ENCODE measurements at places on chromosomes 5 and 9.

DNA sequence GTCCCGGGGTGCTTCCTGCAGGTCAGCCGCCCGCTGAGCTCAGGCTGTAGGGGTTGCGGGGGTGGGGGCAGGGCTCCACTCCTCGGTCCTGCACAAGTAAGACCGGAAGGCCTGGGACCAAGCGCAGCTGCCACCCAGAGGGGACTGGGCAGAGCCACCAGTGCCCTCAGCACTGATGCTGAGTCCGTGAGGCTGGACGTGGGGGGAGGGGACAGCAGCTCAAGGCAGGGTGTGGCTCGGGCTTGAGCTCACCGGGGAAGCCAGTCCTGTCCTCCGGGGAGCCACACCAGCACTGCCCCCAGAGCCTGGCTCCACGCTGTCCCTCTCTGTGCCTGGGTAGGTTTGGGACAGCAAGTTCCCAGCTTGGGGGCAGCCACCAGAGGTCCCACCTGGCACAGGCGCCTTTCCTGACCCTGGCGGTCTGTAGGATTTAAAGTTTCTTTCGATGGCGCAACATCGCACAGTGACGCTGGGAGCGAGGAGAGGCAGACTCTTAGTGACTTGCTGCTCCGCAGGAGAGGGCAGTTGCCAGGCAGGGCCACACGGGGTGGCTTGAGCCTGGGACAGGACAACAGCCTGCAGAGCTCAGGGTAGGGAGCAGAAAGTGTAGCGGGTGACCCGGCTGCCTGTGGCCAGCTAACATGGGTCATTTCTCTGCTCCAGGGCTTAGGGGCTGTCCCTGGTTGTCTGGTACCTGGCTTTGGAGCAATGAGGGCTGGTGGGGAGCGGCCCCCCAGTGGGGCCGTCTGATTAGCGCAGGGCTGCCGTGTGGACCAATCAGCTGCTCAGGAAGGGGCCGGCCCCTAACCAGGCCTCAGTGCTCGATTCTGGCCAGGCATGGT, 5.7 kb downstream of the LCN1 start:
- no peak for DNase-seq

DNA sequence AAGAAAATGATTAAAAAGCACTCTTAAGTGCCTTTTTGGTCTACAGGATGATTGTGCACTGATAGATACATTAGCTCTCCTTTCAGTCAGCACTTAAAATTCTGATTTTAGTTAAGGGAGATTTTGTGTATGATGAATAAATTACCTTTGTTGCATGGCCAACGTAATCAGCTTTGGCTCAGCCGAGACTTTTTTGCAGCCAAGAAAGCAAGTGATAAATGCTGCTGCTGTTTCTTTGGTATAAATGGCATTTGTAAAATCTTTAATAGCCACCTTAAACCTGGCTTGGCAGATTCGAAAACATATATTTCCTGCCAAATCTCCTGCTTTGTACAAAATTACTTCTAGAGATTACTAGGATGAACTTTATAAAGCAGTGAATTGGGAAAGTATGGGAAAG, 147.7 kb downstream of the DCP2 start:
- DNase-seq = no peak

DNA sequence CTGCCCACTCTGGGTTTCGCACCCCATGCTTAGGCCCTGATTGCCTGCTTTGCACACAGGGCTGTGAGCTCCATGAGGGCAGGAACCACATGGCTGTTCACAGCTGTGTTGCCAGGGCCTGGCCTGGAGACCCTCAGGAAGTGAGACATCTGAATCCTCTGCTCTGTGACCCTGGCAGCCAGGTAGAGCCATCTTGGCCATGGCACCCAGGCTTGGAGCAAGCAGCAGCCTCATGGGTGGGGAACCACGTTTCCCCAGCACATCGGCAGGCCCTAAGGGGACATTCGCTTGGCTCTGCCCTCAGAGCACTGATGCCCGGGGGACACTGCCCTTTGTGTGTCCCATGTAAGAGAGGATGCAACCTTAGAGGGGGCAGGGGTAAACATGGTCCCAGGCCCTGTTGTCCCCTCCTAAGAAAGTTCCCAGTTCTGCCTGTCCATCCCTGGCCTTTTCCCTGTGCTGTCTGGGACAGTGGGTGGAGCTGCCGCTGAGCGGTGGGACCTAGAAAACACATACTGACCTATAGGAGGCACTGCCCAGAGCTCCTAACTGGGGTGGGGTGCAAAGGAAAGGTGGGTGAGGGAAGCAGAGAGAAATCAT, 144.1 kb upstream of the IER5L start:
- DNase-seq = no peak

- no peak for DNase-seq
Measured at GRCh38 chr5:167233507-167234220, 1057.8 kb upstream of the WWC1 start.

DNA sequence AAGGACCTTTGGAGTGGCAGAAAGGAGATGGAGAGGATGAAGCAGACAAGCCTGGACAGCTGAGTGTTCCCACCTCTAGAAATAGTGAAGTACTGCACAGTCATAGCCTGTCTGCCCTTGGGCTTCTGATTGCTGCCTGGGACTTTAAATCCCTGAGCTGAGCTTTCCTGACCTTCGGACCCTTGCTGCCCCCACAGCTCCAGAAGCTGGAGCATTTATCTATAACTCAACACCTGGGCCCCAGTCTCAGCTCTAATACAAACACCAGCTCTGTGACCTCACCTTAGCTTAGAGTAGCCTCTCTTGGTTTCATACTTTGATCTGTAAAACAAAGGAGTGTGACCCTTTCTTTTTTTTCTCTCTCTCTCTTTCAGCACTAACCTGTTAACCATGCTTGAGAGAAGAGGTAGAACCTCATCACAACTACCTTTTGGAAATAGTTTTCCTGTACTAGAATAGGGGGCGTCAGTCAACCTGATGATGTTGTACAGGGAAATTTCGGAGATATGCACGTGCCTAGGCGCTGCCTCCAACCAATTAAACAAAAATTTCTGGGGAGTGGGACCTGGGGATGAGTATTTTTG, 25.4 kb upstream of the ELL2 start:
- no peak for DNase-seq

DNA sequence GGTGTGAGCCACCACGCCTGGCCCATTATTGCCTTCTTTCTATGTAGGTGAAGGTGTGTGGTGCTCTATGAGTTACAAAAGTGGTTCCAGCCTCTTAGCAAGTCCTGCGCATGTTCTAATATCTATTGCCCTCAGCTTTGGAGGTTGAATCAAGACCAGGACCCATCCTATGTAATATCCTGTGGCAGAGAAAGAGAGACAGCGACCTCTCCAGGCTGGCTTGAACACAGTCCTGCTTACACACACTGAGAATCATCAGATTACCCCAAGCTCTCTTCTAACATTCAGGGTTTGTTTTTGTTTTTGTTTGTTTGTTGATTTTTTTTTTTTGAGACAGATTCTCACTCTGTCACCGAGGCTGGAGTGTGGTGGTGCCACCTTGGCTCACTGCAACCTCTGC, 94.7 kb upstream of the OSMR start:
- no peak for DNase-seq

GRCh38 chr5:31587546-31587945, 51.4 kb upstream of the PDZD2 start:
- DNase-seq = no peak

GRCh38 chr5:1751864-1752822, 47.5 kb downstream of the MRPL36 start:
- no peak for DNase-seq

GRCh38 chr5:16995372-16995771, 59.3 kb upstream of the MYO10 start:
- no peak for DNase-seq

- DNase-seq = no peak
Measured at GRCh38 chr5:68137511-68138140, 77.9 kb upstream of the PIK3R1 start.

DNA sequence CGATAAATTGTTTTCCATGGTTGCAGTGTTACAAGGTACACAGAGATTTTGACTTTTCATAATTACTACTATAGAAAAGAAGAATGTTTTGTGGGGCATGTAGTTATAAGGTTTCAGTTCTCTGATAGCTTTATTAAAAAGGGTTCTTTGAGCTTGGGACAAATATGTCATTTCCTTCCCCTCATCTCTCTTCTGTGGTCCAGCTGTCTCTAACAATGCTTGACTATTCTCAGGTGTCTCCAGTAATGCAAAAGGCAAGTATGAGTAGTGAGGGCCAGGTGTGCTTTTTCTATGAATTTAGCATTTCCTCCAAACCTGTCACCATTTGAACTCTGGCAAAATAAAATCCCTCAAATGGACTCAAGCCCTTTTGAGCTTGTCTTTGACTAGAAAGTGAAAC, 84.3 kb downstream of the SLF1 start:
- DNase-seq = no peak

GRCh38 chr9:73039271-73040263, 86.7 kb upstream of the ALDH1A1 start:
- no peak for DNase-seq

DNA sequence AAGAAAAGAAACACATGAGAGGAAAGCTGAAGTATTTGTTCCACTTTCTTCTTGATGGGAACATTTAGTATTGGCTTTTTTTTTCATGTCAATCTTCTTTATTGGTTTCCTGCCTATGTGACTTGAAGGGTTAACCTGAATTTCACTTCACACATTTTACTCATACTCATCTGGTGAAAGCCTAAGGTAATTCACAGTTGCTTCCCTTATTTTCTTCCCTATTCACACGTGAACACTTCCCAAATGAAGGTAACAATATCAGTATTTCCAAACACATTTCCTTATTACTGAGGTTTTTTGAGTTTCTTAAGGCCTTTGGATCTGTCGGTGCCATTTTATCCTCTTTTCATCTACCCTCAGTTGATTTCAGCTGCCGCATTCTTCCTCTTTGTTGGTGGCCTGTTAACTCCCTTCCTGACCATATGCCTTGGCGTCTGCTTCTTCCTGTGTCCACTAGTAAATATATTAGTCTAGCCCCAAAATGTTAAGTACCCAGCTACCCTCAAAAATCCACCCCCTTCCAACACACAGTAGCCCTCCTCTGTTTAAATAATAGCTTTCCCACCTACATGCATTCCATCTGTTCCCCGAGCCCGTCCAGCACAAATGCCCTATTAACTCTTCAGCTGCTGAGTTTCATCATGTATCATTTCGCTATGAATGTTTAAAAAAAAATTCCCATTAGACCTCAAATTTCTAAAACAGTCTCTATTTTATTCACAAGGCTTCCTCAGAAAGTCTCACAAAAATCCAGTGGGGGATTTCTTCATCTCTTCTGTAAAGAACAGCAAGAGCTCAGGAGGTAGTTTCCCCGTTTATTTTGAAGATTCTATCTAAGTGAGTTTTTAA, 97.3 kb downstream of the USP20 start:
- no peak for DNase-seq

GRCh38 chr9:134620751-134621557, 20.6 kb upstream of the COL5A1 start:
- DNase-seq = no peak

GRCh38 chr5:107476783-107477182, 194.0 kb downstream of the EFNA5 start:
- DNase-seq = no peak

GRCh38 chr5:29296548-29296947, 1896.9 kb upstream of the CDH6 start:
- no peak for DNase-seq

- DNase-seq = no peak
Measured at GRCh38 chr9:23822261-23823169, 3.5 kb downstream of the ELAVL2 start.

DNA sequence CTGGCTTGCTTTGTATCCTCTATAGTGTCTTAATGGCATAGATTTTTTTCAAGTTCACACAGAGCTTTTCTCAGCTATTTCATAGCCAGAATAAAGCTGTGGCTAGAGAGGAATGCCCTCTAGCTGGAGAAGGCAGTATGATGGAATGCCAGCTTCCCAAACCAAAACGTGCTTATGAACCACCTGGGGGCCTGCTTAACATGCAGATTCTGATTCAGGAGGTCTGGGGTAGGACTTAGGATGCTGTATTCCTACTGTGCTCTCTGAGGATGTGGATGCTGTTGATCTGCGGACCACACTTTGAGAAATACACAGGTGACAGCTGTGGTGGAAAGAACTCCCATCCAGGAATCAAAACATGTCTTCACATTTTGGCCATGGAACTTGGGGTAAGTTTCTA, 49.9 kb upstream of the DPYSL3 start:
- DNase-seq = no peak

DNA sequence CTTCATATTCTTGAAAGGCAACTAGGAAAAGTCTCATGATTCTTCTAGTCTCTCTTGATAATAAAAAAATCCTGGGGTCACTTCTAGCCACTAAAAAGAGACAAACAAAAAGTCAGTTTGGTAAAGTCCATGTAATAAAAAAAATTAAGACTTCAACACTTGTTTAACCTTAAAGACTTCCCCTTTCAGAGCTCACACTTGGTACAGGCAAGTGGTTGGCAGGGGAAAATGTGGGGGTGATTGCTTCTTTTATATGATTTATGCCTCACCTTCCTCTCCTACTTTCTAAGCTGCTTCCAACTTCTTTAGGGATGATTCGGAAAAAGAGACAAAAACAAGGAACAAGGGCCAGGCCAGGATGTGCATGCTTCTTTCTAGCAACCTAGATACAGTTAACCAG, 5.1 kb upstream of the ERCC6L2 start:
- DNase-seq = no peak

DNA sequence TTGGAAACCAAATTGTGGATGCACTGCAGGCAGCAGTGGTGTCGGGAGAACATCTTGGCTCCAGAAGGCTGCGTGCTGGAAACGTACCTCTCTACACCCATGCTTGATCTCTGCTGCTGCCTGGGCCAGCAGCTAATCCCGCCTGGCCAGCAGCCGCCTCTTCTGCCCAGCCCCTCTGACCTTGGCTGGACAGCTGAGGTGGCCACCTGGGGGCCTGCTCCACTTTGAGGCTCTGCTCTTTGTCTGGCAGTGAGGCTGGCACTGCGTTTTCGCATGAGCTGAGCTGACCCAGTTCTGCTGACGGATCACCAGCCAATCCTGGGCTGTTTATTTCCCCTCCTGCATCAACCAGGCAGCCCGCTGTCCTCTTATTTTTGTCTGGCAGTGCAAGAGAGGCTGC, 154.9 kb downstream of the TENT4A start:
- no peak for DNase-seq

- DNase-seq = no peak
Measured at GRCh38 chr5:57817001-57817453, 334.4 kb upstream of the ACTBL2 start.

DNA sequence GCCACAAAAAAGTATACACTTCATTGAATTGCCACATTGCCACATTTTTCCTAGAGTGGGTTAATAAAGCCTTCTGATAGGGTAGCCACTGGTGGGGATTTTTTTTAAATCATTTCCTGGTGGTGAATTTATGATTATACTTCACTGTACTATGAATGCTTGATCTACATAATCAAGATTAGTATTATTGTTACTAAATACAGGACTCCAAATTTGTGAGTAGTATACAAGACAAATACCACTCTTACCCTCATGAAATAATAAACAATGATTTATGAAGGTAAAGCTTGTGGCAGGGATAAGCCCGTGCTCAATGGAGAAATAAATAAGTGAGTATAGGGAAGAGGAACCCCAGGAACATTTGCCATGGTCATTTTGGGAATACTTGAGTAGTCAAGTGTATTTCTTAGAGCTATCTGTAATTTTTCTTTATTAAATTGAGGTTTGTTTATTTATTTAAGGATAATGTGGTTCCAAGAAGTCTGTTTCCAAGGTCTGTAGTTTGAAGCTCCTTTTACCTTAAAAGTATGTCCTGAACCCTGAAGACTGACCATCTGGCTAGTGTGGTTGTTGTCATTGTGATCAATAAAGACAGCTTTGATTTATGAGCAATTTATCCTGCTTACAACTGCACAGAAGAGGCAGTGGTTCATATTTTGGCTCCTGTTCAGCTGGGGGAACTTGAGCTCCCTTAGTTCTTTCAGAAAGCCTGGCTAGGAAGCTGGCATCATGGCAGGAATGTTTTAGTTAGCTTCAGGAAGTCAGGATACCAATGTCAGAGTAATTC, 118.6 kb downstream of the ZSWIM6 start:
- no peak for DNase-seq

- DNase-seq = no peak
Measured at GRCh38 chr9:128714586-128715435, 9.1 kb downstream of the ZDHHC12 start.

Measured in activated CD4-positive, alpha-beta T cell treated with anti-CD3 and anti-CD28 coated beads, Interleukin-2, amount 50 U/mL, for 48 hours (primary cell).